Activated CD8-positive, alpha-beta T cell treated with anti-CD3 and anti-CD28 coated beads for 36 hours (primary cell): ENCODE measurements at places on chromosomes 5 and 9. TPM values are rescaled to one million over a fixed set of nuclear protein-coding genes. Genes with fewer than 3 reads are reported as not detected.

The FST gene
- 0.43 TPM for total RNA-seq

The TMEM215 gene
- total RNA-seq: not detected

The TBC1D2 gene
- total RNA-seq: 1.5 TPM

The FAM200C gene
- total RNA-seq: 0.83 TPM

The CA9 gene
- 4.5 TPM for total RNA-seq

The PDCD1LG2 gene
- 0.13 TPM for total RNA-seq

The PCDHGA8 gene
- total RNA-seq: not detected

The RFX3 gene
- total RNA-seq: 12.3 TPM

DNA sequence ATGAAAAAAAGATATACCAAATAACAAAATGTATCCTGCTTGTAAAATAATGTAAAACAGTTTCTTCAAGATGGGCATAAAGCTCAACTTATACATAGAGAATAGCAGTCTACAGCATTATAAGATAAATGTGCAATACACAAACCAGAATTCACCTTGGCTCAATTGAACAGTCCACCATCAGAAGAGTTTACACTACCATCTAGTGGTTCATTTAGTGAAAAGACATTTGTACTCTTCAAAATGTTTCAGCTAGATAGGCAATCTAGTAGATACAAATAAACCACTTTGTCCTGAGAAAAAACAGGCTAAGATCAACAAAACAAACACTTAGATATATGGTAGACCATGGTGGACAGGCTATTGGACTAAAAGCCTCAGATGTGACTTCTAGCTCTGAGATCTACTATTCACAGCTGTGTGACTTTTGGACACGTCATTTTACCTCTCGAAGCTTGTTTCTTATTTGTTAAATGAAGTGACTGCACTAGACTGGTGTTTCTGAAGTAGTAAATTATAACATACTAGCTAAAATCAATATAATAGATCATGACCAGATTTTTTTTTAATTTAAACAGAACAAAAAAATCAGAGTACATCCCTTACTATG is 22.1 kb upstream of the TPD52L3 start:
- H3K4me3 ChIP-seq: no peak overlapping the region
- no peaks in the 10 kb centered on the region for H3K36me3 ChIP-seq

DNA sequence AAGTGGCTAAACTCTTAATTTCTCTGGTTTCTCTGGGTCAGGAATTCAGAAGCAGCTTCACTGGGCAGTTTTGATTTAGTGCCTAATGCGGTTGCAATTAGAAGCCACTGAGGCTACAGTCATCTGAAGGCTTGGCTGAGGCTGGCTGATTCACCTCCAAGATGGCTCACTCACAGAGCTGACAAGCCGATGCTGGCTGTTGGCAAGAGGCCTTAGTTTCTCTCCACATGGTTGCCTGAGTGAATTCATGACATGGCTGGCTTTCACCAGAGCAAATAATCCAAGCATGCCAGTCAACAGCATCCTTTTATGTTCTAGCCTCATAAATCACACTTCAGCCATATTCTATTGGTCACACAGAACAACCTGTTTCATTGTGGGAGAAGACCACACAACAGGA is 2.8 kb upstream of the CDK7 start:
- no peak for DNase-seq
- H3K27me3 ChIP-seq: no peaks in the 10 kb centered on the region
- H3K27ac ChIP-seq: no peak overlapping the region
- H3K36me3 ChIP-seq: peaks cover 2% of the 10 kb centered on the region
- peaks cover 12% of the 10 kb centered on the region for H3K4me1 ChIP-seq

DNA sequence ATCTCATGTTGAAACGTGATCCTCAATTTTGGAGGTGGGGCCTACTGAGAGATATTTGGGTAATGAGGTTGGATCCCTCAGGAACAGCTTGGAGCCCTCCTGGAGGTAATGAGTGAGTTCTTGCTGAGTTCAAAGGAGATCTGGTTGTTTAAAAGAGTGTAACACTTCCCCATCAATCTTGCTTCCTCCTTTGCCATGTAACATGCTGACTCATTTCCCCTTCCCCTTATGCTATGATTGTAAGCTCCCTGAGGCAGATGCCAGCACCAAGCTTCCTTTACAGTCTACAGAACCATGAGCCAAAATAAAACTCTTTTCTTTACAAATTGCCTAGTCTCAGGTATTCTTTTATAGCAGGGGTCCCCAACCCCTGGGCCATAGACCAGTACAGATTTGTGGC is 352.3 kb downstream of the SLCO4C1 start:
- no peak overlapping the region for H3K27ac ChIP-seq
- H3K4me1 ChIP-seq: peaks cover 3% of the 10 kb centered on the region
- DNase-seq: no peak
- H3K27me3 ChIP-seq: no peaks in the 10 kb centered on the region
- no peak overlapping the region for H3K4me3 ChIP-seq

GRCh38 chr5:82754759-82755158 is 322.4 kb downstream of the TMEM167A start:
- no peaks in the 10 kb centered on the region for H3K36me3 ChIP-seq
- H3K27me3 ChIP-seq: no peaks in the 10 kb centered on the region
- no peak for DNase-seq
- H3K27ac ChIP-seq: no peak overlapping the region
- H3K4me1 ChIP-seq: no peaks in the 10 kb centered on the region

DNA sequence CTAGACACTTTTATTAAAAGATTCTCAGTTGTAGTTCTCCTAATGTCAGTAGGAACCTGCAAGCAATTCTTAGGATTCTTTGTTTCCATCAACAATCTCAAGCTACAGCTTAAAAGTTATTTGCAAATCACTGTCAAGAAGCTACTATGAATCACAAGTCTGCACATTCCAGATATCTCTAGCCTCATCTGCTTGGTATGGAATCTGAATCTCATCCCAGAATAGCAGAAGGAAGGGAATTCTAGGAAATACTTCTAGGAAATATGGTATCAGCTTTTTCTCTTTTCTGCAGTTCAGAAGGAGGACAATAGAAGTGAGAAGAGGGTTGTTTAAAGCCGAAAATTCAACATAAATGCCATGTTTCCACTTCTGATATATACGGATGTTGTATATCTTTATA is 792.2 kb upstream of the CDH9 start:
- no peaks in the 10 kb centered on the region for H3K27me3 ChIP-seq
- no peak overlapping the region for H3K27ac ChIP-seq
- H3K36me3 ChIP-seq: no peaks in the 10 kb centered on the region
- H3K4me3 ChIP-seq: no peak overlapping the region

DNA sequence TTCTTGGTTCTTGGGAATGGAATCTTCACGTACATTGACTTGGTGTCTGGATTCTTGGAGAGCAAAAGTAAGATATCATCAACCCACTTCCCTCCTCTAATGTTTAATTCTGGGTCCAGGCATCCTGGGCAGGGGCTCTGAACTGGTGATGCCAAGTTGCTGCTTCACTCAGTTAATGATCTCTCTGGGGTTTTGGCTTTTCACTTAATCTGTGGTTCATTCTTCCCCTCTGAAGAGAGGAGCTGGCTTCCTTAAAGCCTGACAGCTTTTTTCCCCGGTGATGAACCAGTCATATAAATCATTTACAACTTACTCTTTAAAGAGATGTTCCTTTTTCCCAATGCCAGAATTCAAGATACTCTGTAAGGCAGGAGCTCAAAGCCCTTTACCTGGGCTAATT is 65.9 kb downstream of the ARHGAP26 start:
- H3K4me1 ChIP-seq: peaks cover 36% of the 10 kb centered on the region
- H3K27me3 ChIP-seq: no peaks in the 10 kb centered on the region
- no peaks in the 10 kb centered on the region for H3K36me3 ChIP-seq
- H3K4me3 ChIP-seq: no peak overlapping the region

DNA sequence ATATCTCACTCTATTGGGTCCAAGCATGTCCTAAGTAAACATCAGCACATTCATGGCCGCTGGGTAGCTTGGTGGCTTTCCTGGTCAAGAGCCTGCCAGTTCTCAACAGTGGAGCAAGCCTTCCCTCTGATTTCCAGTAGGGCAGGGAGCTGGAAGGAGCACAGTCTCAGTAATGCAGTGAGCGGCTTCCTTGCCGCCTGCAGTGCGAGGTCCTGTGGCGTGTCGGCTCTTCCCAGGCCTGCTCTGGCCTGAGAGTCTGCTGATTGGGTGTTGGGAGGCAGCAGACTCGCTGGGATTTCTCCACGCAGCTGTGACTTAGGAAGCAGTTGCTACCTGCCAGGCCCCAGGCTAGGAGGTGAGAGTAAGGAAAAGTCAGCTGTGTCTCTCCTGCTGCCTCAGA is 51.3 kb downstream of the SPTAN1 start:
- no peaks in the 10 kb centered on the region for H3K4me1 ChIP-seq
- DNase-seq: no peak
- H3K27me3 ChIP-seq: no peaks in the 10 kb centered on the region
- H3K27ac ChIP-seq: peak overlapping the region; percentile 31
- peaks cover 31% of the 10 kb centered on the region for H3K36me3 ChIP-seq

- H3K4me3 ChIP-seq: no peak overlapping the region
- DNase-seq: no peak
- no peak overlapping the region for H3K27ac ChIP-seq
- H3K36me3 ChIP-seq: no peaks in the 10 kb centered on the region
Observed at GRCh38 chr5:135991429-135991828, 36.6 kb upstream of the LECT2 start.

DNA sequence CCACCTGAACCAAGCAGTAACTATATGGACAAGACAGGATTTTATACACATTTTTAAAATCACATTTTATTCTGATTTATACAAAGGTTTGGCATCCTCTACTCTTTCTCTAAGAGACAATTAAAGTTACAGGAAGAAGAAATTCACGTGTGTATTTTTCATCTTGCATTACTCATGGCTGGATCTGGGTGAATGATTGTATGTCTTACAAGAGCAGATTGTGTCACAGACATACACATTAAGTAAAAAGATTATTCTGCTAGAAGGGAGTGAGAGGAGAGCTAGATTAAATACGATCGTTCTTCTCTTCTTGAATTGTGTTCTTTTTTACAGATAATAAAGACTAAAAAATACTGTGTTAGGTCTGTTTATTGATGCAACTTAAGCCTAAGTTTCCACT is 20.8 kb upstream of the CEP120 start:
- peaks cover 34% of the 10 kb centered on the region for H3K4me1 ChIP-seq
- no peaks in the 10 kb centered on the region for H3K36me3 ChIP-seq
- no peak overlapping the region for H3K4me3 ChIP-seq
- H3K27me3 ChIP-seq: peaks cover 8% of the 10 kb centered on the region
- no peak overlapping the region for H3K27ac ChIP-seq
- no peak for DNase-seq

- H3K4me3 ChIP-seq: no peak overlapping the region
- H3K4me1 ChIP-seq: peaks cover 34% of the 10 kb centered on the region
- no peak for DNase-seq
- H3K27me3 ChIP-seq: no peaks in the 10 kb centered on the region
Observed at GRCh38 chr5:39013938-39014337, 60.3 kb downstream of the RICTOR start.

- H3K4me3 ChIP-seq: no peak overlapping the region
- H3K36me3 ChIP-seq: no peaks in the 10 kb centered on the region
- no peaks in the 10 kb centered on the region for H3K4me1 ChIP-seq
- H3K27me3 ChIP-seq: peaks cover 26% of the 10 kb centered on the region
Observed at GRCh38 chr9:1013021-1013420, 36.6 kb downstream of the DMRT3 start.

DNA sequence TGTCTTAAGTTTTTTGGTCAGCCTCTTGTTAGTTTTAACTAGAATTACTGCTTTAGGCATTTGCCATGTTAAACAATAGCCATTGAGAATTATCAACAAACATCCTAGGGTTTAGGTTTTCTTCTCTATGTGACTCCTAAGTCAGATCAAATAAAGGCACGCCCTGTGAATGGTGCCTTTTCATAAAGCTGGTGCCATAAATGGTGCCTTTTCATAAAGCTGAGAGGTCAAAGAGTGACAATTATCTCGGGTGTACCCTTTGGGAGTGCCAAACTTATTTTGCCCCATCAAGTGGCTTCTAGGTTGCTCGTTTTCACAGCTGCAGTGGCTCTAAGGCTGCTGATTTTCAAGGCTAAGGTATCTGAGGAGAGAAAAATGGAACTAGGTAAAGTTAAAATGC is 391.6 kb downstream of the DMRTA1 start:
- no peak overlapping the region for H3K27ac ChIP-seq
- H3K36me3 ChIP-seq: no peaks in the 10 kb centered on the region
- no peaks in the 10 kb centered on the region for H3K27me3 ChIP-seq
- no peak overlapping the region for H3K4me3 ChIP-seq

DNA sequence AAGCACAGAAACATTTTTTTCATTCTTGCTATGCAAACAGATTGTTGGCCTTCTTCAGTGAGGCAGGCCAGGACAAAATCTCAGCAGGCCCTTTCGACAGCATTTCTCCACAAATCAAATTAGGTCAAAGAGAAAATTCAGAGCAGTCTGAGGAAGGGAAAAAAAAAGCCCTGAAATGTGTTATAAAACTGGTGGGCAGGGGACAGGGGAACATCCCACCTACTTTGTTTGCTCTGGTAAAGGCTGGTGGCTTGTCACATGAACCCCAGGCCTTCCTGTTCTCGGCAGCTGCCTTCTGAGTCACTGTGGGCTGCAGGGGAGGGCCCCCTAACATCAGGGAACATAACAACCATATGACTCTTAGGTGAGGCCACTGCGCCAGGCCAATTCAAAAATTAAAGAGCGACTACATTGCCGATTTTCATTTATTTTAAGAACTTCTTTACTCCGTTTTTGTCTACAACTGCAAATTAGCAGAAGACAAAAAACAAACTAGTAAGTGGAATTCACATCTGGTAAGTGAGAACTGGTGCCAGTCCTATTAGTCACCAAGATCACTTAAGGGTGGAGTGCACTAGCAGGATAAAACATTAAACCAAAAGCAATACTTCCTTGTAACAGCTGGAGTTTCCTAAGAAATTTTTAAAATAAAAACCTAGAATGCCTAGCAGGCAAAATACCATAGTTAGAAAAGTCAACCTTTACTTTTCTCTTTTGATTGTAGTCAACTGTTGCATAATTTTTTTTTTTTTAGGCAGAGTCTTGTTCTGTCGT is 46.2 kb upstream of the DENND4C start:
- no peaks in the 10 kb centered on the region for H3K36me3 ChIP-seq
- peaks cover 31% of the 10 kb centered on the region for H3K4me1 ChIP-seq
- peak; percentile 95 for DNase-seq
- peak overlapping the region; percentile 94 for H3K27ac ChIP-seq

DNA sequence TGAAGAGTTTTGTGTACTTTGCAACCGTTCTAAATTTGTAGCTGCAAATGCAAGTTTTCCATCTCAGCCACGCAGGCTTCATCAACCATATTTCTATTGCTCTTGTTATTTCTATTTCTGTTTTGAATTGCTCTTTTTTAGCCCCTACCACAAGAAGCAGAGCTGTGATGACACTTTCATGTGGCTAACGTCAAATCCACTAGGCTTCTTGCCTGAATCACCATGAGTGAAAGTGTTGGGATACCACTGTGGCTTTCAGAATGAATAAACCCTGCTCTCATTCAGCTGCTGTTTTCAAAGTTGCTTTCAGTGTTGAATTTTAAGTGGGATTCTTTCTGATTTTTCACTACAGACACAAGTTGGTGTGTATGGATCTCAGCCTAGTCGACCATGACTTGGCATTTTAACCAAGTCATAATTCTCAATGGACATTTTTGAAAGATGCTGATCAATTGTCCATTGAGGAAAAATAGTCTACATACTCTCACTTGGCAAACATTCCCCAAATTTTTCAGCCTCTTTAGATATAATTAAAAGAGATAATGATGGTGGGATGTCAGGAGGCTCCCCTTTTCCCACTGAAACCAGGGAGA is 41.0 kb upstream of the MTAP start:
- peaks cover 35% of the 10 kb centered on the region for H3K27me3 ChIP-seq
- peaks cover 15% of the 10 kb centered on the region for H3K4me1 ChIP-seq
- no peak overlapping the region for H3K4me3 ChIP-seq
- no peak overlapping the region for H3K27ac ChIP-seq
- peak; percentile 70 for DNase-seq

- peaks cover 5% of the 10 kb centered on the region for H3K27me3 ChIP-seq
- H3K4me3 ChIP-seq: no peak overlapping the region
- no peaks in the 10 kb centered on the region for H3K4me1 ChIP-seq
- no peak overlapping the region for H3K27ac ChIP-seq
- H3K36me3 ChIP-seq: no peaks in the 10 kb centered on the region
Observed at GRCh38 chr5:115450741-115451140, 93.8 kb downstream of the FEM1C start.
